ENCODE measurements at places on chromosomes 1 and 21.

GRCh38 chr1:202186327-202186726, 7.3 kb upstream of the LGR6 start:
- no peak for DNase-seq

DNA sequence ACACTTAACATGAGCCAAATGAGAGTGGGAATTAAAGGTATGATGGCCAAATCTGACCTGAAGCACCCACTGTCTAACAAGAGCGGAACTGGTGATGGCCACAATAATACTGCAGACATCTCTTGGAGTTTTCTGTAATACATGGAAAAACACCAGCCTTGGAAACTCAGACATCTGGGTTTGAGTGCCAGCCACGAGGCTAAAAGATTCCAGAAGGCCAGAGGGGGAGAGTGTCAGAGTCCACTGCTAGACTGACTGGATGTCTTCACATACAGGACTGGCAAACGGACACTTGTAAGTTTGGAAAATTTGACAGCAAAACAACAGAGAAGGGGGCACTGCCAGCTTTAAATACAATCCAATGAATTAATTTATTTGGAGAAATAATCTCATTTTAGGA, 175.1 kb downstream of the ADSS2 start:
- DNase-seq: no peak

DNA sequence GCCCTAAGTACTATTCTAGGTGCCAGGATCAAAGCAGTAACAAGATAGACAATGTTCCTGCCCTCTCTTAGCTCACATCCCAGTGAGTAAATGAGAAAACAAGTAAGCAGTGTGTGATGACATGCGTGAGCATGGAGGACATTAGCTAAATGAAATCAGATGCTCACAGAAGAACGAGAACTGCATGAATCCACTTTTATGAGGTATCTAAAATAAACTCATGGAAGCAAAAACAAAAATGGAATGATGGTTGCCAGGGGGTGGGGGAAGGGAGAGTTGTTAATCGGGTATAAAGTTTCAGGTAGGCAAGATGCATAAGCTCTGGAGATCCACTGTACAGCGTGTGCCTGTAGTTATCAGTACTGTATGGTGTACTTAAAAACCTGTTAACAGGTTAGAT, 195.1 kb downstream of the HHAT start:
- DNase-seq: no peak

GRCh38 chr1:79819140-79819539, 812.6 kb upstream of the ADGRL4 start:
- DNase-seq: no peak

GRCh38 chr1:22275167-22275566, 132.3 kb upstream of the WNT4 start:
- DNase-seq: no peak

DNA sequence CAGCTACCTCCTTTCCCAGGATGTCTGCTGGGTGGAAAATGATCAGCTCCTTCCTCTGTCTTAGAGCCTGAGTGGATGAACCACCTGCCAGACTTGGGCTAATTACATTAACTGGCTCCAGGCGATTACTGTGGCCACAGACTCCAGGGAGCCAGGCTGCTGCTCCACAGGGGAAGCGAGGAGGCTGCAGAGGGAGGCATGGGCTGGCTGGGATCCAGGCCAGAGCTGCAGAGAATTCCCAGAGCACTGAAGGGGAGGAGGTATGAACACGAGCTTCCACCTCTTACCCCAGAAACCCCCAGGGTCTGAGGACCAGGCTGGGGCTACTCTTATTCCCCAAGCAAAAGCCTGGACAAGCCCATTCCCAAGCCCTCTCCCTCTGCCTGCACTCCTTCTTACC, 136.0 kb upstream of the KLHDC7A start:
- DNase-seq: no peak

- DNase-seq: no peak
Observed at GRCh38 chr21:31352836-31353235, 8.8 kb upstream of the TIAM1 start.

Data from Panc1 (cell line).